ENCODE measurements at places on chromosomes 5 and 9.

DNA sequence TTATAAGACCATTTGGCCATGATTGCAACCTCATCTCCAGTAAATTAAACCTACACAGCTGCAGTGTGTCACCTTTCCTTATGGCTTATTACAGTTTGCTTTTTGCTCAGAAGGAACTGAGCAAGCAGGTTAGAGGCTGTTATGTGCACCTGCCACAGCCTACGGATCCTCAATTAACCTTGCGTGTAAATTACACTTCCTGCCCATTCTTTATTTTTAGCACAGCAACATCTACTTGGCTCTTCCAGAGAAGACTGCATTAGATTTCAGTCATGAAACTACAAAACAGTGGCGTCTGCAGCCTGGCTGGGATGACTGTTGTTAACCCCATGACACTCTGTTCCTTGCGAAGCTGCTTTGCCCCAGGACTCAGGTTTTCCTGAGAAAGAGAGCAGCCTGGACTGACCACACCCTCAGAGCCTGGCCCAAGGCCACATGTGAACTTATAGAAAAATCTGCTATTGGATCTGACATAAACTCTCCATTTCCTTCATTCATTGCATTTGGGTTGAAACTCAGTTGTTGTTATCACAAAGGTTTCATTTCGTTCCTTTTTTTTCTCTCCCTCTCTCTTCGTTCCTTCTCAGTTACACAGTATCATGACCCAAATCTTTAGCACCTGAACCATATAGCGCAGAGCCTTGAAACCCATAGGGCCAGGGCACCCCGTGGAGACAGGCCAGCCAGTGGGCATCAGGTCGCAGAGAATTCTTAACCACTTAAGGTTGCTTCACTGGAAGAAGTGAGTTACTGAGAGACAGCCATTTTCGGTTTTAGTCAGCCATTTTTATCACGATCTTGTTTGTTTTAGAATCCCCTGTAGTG lies 138.6 kb downstream of the PALM2AKAP2 start:
- DNase-seq: no peak

DNA sequence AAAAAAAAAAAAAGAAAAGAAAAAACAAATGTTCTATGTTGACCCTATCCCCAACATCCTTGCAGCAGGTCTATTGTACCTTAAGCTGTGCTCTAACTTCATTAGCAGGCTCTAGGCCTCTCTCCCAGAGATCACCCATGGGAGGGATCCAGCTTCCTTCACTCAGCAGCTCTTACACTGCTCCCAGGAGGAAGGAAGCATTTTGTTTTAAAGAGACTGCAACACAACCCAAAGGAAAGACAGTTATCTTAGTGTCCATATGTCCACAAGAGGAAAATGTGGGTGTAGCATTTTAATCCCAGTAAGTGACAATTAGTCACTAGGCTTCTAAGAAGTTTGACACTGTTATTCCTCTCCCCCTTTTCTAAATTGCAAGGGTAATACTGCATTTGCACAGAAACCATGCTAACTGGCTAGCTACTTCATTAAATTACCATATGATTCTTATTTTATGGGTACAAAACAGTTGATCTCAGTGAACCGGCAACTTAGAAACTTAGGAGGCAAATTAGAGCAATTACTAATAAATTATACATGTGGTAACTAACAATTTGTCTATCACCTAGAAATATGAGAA lies 58.8 kb downstream of the MARCHF3 start:
- no peak for DNase-seq

GRCh38 chr5:160020266-160020770 lies 11.4 kb downstream of the TTC1 start:
- DNase-seq: no peak

DNA sequence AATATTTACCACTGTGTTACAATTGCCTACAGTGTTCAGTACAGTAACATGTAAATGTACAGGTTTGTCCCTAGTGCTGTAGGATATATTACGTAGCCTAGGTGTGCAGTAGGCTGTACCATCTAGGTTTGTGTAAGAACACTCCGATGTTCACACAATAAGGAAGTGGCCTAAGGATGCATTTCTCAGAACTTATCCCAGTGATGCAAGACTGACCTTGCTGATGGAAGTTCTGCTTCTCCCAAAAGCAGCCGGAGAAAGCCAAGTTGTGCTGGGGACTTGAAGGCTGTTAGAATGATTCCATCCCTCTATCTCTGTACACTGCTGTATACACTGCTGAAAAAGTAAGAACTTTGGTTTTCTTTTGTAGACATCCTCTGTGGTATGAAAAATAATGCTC lies 21.6 kb downstream of the NEUROG1 start:
- DNase-seq: no peak

All from GOT3 (cell line).